ENCODE measurements at places on chromosomes 5 and 9.
A peak's percentile ranks its signal among the peaks of the same experiment; 100 is the strongest.

DNA sequence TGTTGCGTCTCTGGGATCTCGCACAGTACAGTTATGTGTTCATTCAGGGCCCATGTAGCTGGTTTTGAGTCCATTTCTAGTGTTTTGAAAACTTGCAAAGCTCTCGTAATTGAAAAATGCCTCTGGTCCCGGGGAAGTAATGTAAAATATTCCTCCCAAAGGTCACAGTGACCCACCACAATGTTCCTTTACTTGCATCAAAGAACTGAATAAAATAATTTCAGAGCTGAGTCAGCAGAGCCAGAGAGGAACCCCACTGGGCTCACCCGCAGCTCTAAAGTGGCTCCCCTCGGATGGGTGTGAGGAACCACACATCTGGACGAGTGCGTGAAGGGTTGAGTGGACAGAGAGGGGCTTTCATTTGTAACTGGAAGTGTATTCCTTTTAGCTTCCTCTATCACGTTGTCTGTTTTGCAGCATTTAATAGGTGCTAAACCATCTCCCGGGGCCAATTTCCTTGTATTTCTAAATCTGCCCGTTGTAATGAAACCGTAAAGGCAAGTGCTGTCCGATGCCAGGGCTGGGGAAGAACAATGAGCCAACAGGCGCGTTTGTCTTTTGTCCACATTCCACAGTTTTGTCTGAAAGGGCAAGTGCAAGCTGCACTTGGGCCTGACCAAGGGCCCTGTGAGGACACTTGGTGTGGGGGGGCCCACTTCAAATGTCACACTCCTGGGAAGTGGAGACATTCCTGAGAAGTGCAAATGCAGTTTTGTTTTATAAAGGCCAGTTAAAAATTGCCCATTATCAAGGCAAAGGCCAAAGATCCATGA is 29.9 kb downstream of the COL5A1 start:
- DNase-seq, result no peak

DNA sequence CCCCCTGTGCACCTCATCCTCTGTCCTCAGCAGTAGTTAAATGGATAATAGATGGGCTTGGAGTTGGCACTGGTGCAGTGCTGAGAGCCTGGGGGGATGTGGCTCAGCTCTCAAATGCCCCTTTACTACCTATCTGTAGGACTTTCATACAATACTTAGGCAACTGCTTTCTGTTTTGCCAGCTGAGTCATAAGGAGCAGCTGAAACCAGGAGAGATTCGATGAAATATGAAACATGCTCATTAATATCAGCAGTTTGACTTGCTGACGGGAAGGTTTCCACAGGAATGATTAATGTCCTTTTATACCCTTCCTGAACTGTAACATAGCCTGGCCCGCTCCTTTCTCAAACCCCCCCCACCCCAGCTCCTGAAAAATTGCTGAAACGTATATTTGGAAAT is 142.6 kb downstream of the SAXO1 start:
- DNase-seq, result no peak

DNA sequence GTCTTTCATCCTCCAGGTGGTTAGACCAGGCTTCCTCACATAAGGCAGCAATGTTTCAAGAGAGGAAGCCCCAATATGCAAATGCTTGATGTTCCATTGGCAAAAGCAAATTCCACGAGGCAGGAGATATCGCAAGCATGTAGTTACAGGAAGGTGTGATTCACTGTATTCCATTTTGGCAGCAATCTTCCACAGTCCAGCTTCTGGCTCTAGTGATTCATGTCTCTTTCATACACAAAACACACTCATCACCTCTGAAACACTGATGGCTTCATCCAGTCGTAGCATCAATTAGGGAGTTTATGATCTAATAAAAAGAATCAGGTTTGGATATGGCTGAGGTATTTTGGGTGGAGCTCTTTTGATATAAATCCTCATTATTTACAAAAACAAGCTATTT is 552.2 kb upstream of the RIOK2 start:
- DNase-seq, result no peak

DNA sequence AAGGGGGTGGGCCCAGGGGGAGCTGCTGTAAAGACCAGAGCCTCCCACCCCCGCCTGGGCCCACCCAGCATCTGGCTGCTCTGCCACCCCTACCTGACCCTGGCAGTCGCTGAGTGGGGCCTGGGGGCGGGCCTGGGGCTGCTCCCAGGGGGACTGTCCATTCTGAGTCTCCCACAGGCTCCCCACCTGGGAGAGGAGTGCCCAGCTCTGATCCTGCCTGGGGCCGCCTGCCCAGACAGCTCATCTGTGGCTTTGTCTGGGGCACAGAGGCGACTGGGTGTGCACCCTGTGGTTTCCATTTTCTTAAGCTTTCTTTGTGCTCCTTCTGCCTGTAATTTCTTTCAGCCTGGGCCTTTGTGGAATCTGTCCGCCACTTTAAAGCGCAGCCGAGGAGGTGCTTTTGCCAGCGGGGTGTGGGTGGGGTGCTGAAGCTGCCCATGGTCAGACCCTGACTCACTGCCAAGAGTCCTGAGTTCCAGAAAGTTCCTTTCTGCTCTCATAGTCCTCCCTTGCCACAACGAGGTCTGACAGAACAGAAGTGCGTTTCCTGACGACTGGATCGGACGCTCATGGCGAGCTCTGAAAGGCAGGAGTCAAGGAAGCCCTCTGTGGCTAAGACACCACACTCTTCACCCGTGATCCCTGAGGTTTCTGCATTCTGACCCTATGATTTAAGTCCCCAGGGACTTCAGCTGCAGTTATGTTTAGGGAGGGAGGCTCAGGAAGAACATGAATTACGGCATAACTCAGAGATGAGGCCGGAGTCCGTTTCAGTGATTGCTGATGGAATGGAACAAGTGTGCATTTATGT is 225.0 kb downstream of the FANCC start:
- DNase-seq, result peak; percentile 45

DNA sequence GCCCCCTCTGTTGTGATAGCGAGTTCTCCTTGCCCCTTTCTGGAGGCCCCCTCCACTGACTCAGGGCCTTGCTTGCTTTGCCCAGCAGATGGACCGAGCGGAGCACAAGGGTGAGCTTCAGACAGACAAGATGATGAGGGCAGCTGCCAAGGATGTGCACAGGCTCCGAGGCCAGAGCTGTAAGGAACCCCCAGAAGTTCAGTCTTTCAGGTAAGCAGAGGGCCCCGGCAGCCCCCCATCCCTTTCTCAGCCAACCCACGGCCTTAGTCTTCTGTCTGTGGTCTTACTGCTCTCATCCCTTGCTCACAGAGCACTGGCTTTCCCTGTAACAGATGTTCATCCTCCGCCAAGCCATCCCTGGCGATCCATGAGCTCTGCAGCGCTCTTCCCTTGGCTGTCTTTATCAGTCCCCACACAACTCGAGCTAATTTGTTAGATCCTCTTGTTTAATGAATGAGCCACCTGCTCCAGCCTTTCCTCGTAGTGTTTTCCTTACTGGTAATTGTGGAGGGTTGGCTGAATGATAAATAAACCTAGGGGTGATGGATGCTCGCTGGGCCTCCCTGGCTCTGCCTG is 18.4 kb upstream of the RARS1 start:
- no peak for DNase-seq

Data from right lobe of liver (tissue), 6 donors.